ENCODE measurements at places on chromosomes 6 and 20.
A peak's percentile ranks its signal among the peaks of the same experiment; 100 is the strongest.

- no peak for DNase-seq
Measured at GRCh38 chr6:150333585-150333941, 35.2 kb upstream of the IYD start.

DNA sequence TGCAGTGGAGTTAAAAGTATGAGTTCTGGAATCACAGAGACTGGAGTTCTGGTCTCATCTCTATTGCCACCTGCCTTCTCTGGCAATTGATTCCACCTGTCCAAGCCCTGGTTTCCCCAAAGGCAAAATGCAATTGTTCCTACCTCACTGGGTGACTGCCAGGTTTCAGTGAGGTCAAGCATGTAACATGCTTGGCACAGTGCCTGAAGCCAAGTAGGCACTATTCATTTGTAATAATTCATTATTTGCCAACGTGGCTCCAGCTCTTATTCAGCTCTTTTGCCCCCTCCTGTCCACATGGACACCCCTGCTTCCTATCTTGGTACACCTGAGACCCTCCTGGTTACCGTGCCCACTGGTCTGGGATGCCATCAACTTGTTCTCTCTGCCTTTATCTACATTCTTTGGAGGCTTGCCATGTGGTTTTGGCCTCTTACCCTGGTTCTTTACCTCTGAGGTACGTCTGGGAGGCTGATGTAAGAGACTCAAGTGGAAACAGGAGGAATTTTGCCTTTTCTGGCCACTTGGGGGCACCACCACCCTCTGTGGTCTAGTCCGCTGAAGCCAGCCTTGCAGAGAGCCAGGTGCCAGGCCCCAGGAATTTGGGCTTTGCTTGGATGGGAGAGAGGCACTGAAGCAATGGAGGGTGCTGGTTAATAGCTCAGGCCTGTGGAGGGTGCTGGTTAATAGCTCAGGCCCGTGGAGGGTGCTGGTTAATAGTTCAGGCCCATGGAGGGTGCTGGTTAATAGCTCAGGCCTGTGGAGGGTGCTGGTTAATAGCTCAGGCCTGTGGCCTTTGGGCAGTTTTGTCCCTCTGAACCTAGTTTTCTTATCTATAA lies 1.7 kb downstream of the KCNK15 start:
- peak; percentile 62 for DNase-seq

DNA sequence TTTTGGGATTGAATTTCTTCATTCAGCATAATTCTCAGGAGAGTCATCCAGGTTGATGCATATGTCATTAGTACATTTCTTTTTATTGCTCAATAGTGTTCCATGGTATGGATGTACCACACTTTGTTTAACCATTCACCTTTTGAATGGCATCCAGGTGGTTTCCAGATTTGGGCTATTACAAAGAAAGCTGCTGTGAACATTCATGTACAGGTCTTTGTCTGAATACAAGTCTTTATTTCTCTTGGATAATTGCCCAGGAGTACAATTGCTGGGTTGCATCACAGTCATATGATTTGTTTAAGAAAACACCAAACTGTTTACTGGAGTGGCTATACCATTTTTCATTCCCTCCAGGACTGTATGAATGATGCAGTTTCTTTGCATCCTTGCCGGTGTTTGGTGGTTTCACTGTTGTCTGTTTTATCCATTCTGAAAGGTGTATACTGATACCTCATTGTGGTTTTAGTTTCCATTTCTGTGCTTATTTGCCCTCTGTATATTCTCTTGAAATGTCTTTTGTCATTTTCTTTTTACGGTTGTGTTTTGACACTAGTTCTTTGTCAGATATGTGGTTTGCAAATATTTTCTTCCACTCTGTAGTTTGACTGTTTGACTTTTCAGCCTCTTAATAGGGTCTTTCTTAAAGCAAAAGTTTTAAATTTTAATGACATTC lies 8.8 kb downstream of the CDKAL1 start:
- no peak for DNase-seq

DNA sequence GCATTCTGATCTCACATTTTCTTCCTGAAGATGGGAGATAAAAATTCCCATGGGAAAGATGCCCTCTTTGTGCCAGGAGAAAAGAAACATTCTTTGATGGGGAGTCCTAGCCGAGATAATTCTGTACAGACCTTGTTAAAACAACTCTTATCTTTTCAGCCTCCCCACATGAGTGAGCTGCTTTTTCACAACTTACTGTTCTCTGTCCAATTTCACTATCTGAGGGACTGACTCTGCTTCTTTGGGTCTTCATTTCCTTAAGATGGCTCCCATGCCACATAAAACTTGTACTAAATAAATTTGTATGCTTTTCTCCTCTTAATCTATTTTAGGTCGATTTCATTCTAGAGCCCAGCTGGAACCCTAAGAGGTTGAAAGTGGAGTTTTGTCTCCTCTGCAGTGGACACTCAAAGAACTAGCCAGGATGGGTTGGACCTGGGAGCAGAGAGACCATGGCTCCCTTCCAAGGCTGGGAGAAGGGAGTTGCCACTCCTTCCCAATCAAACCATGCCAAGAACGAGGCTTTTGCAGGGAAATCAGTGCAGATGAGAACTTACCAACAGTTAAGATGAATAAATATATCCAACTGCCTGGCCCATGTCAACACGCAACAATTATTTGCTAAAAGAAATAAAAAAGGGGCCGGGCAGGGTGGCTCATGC lies 285.8 kb upstream of the SULF2 start:
- no peak for DNase-seq

DNA sequence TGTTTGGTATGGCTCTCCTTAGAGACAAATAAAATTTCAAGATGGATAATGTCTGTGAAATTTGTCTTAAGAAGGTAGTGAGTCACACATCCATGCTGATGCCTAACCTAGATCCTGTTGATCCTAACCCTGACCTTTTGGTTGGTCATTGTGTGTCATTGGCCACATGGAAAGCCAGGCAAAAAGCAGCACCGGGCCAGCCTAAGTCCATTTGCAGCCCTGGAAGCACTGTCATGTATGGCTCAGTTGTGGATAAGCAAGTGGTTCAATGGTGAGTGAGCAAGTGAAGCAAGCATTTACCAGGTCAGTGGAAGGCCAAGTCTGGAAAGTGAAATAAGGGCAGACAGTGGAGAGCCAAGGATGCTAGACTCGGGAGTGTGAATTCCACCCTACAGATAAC lies 12.1 kb upstream of the XRN2 start:
- DNase-seq, result no peak

GRCh38 chr6:15017261-15017660 lies 228.6 kb upstream of the JARID2 start:
- peak; percentile 39 for DNase-seq

DNA sequence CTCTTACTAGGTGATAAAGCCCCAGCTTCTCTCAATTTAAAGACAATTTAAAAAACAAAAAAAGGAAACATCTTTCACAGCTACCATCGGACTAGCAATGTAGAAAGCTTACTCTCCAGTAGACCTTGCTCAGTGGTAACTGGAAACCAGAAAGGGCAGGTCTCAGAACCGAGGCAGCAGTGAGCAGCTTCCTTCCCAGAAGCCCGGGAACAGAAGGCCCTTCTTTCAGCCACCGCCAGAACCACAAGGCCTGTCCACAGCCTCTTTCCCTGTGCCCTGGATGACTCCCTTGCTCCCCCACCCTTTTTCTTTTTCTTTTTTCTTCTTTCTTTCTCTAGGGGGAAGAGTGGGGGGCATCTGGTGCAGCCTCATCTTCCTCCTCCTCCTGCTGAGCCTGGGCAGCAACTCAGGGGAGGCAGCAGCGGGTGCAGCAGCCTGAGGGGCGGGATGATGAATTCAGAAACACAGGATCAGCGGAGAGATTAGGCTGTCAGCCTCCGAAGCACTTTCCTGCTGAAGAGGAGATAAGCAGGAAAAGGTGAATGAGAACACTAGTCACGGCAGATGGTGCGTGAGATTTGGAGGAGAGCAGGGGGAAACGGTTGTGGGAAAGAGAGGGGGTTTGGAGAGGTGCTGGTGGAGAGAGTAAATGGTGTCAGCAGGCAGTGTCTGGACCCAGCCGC lies 158.5 kb downstream of the ID4 start:
- DNase-seq, result no peak

GRCh38 chr20:41373251-41373783 lies 6.7 kb upstream of the EMILIN3 start:
- no peak for DNase-seq

DNA sequence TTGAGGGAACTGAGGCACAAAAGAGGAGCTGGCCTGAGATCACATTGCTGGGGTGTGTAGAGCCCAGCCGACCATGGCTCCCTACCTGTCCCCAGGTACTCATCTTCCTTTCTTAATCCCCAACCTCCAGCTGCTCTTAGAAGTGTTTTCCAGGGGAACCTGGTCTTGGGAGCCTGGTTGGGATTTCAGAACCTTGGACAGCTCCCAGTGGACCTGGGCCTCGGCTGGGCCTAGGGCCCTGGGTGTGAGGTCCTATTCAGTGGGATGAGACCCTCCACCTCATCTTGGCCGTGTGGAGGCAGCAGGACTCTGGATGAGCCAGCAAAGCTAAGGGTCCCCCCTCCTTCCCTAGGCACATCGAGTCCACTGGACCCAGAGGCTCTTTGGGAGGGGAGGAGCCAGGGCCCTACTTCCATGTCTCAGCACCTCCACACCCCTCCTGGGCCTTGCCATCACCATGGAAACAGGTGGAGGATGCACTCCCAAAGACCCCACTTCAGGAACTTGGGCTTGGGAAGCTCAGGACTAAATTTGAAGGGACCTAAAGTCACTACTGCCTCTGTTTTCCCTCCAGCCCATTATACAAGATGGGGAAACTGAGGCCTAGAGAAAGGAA lies 38.5 kb downstream of the DLGAP4 start:
- peak; percentile 59 for DNase-seq

DNA sequence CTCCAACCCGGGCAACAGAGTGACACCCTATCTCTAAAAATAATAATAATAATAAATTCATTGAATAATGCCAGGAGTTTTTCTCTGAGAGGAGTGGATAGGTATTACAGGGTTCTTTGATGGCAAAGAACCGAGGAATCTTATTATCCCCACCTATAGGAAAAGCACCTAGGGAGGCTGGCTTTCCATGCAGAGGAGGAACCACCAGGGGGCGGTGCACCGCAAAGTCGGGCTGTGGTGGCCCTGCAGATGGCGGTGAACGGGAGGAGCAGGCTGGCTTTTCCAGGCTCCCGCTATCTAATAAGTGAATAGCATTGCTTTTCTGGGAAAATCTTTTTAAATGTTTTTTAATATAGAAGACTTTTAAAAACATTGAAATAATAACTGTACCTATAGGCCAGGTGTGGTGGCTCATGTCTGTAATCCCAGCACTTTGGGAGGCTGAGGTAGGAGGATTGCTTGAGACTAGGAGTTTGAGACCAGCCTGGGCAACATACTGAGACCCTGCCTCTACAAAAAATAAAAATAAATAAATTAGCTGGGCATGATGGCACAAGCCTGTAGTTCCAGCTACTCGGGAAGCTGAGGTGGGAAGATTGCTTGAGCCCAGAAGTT lies 864.2 kb downstream of the KIF16B start:
- DNase-seq, result peak; percentile 65

GRCh38 chr6:626236-626635 lies 30.7 kb downstream of the HUS1B start:
- DNase-seq, result no peak

- no peak for DNase-seq
Measured at GRCh38 chr20:48703107-48703506, 124.7 kb downstream of the PREX1 start.

DNA sequence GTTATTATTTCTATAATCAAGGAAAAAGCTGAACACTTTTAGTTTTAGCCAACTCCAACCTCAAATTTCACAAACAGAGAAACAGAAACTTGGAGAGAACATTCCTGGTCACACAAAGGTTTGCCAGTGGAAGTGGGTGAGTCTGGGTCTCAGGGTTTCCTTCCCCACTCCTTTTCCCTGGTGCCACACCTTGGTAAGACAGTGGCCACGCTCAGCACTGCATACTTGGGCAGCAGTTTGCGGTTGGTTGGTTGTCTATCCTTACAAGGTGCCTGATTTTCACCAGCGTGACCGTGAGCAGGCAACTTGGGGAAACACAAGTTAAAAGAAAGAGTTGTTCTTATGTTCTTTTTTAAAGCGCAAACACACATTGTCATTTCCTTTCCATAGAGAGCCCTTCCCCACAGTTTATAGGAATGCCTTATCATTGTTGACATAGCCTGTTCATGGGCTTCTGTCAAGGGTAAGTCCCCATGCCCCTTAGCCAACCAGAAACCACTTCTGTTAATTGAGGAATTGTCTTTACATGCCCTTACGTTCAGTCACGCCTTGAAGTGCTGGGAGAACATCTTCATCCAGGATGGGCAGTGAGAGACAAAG lies 82.2 kb downstream of the RIN2 start:
- DNase-seq, result no peak

GRCh38 chr6:143252961-143253360 lies 192.3 kb downstream of the AIG1 start:
- no peak for DNase-seq

DNA sequence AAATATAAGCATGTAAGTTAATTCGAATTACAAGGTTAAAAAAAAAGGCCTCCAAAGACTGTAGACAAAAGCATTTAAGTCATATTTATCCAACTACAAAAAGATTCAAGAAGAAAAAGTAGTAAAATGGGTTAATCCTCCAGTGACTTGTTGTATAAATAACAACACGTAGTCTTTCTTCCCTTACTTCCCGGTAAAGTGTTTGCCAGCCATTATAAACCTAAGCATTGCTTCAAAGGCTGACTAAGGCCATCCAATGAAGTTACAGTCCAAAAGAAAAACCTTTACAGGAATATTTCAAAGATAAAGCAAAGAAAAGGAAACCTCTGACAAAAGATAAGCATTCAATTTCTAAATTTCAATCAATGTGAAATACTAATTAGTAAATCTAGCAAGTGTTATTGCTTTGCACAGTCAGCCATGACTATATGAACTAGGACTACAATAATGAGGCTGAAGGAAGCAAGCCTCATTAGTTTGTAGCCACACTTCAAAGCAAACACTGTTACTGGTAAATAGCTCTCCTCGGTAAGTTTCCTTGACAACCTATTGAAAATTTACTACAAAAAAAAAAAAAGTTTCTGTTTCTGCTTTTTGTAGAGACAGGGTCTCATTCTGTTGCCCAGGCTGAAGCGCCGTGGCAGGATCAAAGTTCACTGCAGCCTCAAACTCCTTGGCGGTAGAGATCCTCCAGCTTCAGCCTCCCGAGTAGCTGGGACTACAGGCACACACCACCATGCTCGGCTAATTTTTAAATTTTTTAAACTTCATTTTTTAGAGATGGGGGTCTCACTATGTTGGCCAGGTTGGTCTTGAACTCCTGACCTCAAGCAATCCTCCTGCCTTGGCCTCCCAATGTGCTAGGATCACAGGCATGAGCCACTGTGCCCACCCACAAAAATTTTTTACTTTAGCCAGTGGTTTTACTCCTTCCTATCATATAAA lies 46.0 kb downstream of the NUDT3 start:
- no peak for DNase-seq

- DNase-seq, result no peak
Measured at GRCh38 chr6:110548110-110548847, 71.9 kb upstream of the SLC22A16 start.

GRCh38 chr6:15628499-15629131 lies 34.2 kb downstream of the DTNBP1 start:
- no peak for DNase-seq

GRCh38 chr6:35302604-35303241 lies 5.1 kb downstream of the DEF6 start:
- no peak for DNase-seq

- no peak for DNase-seq
Measured at GRCh38 chr6:37130704-37131103, 39.2 kb upstream of the PIM1 start.

- DNase-seq, result no peak
Measured at GRCh38 chr6:21521276-21521675, 72.3 kb upstream of the SOX4 start.

- DNase-seq, result no peak
Measured at GRCh38 chr20:33399924-33400323, 1.4 kb downstream of the CDK5RAP1 start.

- DNase-seq, result no peak
Measured at GRCh38 chr6:30157581-30157980, 3.4 kb downstream of the TRIM10 start.
